ENCODE measurements at places on chromosomes 4 and X. TPM values are rescaled to one million over a fixed set of nuclear protein-coding genes. Genes with fewer than 3 reads are reported as not detected.

Gene MAP7D3
- 30.9 TPM for total RNA-seq

Gene TMEM271
- not detected for total RNA-seq

Gene JAKMIP1
- 0.21 TPM for total RNA-seq

Gene F8A1
- total RNA-seq, result 16.7 TPM

Gene FRAS1
- 0.87 TPM for total RNA-seq

Gene LRP2BP
- total RNA-seq, result 1.8 TPM

Gene ZFP92
- 0.88 TPM for total RNA-seq

Gene BMP3
- total RNA-seq, result 1.3 TPM

Gene FAM13A
- total RNA-seq, result 27.8 TPM

Gene ZNF827
- total RNA-seq, result 19.5 TPM

Gene DGKK
- total RNA-seq, result not detected

Gene FRMPD3
- total RNA-seq, result 0.19 TPM

Gene HPGD
- 9.7 TPM for total RNA-seq

Gene CCSER1
- 9.3 TPM for total RNA-seq

Gene AADAT
- total RNA-seq, result 7.2 TPM

Gene AMER1
- total RNA-seq, result 10.0 TPM

Gene PDGFC
- 45.6 TPM for total RNA-seq

Gene MGARP
- 2.2 TPM for total RNA-seq

Gene NKAP
- 8.0 TPM for total RNA-seq

Gene TMPRSS11B
- total RNA-seq, result not detected

Gene CD38
- total RNA-seq, result 9.3 TPM

Gene PRDM5
- total RNA-seq, result 26.0 TPM

Gene GPR173
- 7.1 TPM for total RNA-seq

Gene PCDH10
- total RNA-seq, result 15.1 TPM

Gene LRBA
- 34.5 TPM for total RNA-seq

Gene RAB9B
- 6.5 TPM for total RNA-seq

Gene PPARGC1A
- 2.6 TPM for total RNA-seq

Gene MAGEA10
- not detected for total RNA-seq

Gene ERCC6L
- 0.13 TPM for total RNA-seq

Gene GRIA3
- 12.4 TPM for total RNA-seq

Gene TKTL2
- total RNA-seq, result not detected

Gene FHDC1
- total RNA-seq, result 0.88 TPM

Gene TLR6
- 12.8 TPM for total RNA-seq

Gene COX7B
- 163 TPM for total RNA-seq

Gene FGFR3
- total RNA-seq, result 1.2 TPM

Gene BBS12
- 3.8 TPM for total RNA-seq

Gene KCNE5
- total RNA-seq, result 0.39 TPM

Gene PLXNB3
- 18.7 TPM for total RNA-seq

Gene TMSB15A
- total RNA-seq, result 0.55 TPM

Gene GPR119
- not detected for total RNA-seq

Gene PDCL2
- not detected for total RNA-seq

Gene RTL3
- total RNA-seq, result 0.87 TPM

Gene ARHGAP4
- total RNA-seq, result 81.3 TPM

Gene AWAT1
- total RNA-seq, result not detected

Gene SH3D19
- 110 TPM for total RNA-seq

Measured in aorta (tissue), 5 donors.